Prostate gland (tissue), 2 donors: ENCODE measurements at places on chromosomes 2 and 18. TPM values are rescaled to one million over a fixed set of nuclear protein-coding genes. Genes with fewer than 3 reads are reported as not detected.

Gene NCKAP5
- total RNA-seq: 2.0 TPM

Gene CRYGC
- total RNA-seq: 1.3 TPM

Gene ASAP2
- 17.8 TPM for total RNA-seq

Gene TTR
- total RNA-seq: 0.50 TPM

Gene IL36RN
- not detected for total RNA-seq

Gene MTCL1
- 73.1 TPM for total RNA-seq

Gene DDX18
- 48.2 TPM for total RNA-seq

Gene DCDC2C
- total RNA-seq: not detected

Gene GPR55
- total RNA-seq: 0.77 TPM

Gene RAD51AP2
- not detected for total RNA-seq

Gene FBXO41
- 4.2 TPM for total RNA-seq

Gene ALPI
- total RNA-seq: not detected

Gene HTR2B
- total RNA-seq: not detected

Gene DYSF
- total RNA-seq: 9.4 TPM

Gene SOWAHC
- 20.7 TPM for total RNA-seq

Gene ST8SIA5
- total RNA-seq: 0.62 TPM

Gene VWA3B
- 4.0 TPM for total RNA-seq

Gene RPRM
- total RNA-seq: 2.5 TPM

Gene FIGN
- total RNA-seq: 4.3 TPM

Gene FAM124B
- 0.18 TPM for total RNA-seq

Gene IRS1
- 40.6 TPM for total RNA-seq
